ENCODE measurements at places on chromosomes 6 and 20. TPM values are rescaled to one million over a fixed set of nuclear protein-coding genes. Genes with fewer than 3 reads are reported as not detected.

DNA sequence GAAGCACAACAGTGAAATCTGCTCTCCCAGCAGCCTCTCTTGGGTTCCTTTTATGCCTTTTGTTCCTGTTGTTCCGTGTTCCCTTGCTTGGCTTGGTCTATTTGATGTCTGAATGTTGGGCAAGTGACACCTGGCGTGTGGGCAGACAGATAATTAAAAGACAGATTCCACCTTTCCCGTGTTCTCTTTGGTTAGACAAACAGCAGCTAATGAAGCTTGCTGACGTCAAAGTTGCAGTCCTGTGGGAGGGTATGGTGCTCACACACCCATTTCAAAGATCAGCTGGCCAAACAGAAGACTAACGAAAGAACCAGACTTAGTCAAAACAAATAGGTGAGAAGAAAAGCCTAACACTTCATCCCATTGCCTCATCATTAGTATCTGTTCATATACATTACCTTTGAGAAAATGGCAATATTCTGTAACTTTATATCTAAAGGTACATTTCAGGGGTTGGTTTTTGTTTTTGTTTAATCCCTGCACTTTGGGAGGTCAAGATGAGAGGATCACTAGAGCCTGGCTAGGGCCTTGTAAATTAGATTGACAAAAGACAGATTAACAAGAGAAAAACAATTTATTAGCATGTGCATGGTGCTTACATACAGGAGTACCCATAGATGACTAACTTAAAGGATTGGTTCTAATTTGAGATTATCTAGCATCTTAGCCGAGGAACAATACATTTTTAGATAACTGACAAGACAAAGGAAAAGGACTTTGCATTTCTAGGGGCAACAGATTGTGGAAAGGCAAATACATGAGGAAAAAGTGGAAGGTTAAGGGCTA is 48.9 kb upstream of the TNFRSF21 start:
- no peak for DNase-seq

DNA sequence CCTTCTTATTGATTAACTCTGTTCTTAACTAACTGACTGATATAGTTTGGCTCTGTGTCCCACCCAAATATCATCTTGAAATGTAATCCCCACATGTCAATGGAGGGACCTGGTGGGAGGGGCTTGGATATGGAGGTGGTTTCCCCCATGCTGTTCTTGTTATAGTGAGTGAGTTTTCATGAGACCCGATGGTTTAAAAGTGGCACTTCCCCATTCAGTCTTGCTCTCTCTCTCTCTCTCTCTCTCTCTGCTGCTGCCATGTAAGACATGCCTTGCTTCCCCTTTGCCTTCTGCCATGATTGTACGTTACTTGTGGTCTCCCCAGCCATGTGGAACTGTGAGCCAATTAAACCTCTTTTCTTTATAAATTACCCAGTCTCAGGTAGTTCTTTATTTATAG is 81.8 kb upstream of the SPACA1 start:
- DNase-seq, result no peak

GRCh38 chr6:27558028-27558724 is 85.3 kb upstream of the ZNF184 start:
- no peak for DNase-seq

DNA sequence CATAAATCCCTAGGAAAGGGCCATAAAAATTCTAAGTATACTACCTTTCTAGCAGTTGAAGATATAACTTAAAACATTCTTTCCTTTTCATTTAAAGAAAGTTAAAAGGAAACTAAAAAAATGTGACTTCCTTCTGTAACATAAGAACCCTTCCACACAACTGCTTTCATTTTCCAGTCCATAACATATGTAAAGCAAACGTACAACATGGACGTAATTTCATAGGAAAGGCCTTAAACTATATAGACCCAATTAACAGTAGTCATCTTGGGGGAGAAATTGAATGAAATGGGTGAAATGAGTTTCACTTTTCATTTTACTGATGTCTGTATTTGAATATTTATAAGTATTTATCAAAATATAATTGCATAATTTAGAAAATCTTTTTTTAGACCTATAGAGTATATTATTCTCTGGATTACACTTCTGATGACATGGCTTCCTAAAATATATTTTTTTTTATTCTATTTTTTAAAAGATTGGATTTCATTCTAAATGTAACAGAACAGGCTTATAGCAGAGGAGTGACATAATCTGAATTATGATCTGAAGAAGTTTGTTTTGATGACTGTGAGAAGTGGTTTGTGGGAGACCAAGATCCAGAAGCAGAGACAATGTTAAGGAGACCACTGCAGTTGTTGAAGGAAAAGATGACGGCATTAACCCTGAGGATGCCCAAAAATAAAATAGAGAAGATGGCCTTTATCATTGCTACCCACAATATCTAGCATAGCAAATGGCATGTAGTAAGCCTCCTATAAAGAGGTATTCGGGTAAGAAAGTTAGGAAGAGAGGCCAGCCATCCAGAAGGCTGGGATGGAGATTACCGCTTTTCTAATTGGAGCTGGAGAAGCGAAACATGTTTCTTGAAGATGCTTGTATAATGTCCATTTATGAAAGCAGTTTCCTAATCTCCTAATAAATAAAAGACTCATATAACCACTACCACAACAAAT is 260.4 kb downstream of the PTPRK start:
- no peak for DNase-seq

DNA sequence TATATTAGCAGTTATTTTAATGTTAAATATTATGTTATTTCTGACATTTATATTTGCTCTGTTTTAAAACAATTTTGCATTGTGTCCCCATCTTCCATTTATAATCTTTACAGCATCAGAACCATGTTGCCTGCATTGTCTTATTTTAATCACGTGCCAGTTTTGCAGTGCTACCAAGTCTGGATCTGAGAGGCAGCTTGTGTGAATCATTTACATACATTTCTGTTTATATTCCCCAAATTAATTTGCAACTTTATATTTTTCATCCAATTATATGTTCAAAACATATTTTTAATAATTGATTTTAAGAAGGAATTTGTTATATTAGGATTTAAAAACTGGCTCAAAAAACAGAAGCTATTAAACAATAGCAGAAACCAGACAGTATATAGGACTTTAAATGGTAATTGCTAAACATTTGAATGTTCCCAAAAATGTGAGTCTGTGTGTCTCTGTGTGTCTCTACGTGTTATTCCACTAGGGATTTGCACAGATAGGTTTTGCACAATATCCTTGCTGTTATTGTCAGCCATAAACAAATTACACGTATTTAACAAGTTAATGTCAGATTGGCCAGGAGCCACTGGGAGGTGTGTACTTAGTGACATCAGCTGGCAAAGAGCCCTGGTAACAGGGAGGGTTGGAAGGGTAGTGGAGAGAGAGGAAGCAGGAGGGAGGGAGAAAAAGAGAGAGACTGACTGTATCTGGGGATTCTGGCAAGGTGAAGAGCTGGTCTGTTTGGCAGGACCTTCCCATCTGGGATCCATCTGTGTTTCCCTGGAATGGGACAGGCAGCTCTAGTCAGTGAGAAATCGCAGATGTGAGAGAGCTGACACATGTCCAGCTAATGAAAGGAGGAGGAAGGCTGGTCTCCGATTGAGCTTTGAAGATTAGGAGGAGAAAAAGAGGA is 72.1 kb downstream of the CBFA2T2 start:
- peak; percentile 98 for DNase-seq

DNA sequence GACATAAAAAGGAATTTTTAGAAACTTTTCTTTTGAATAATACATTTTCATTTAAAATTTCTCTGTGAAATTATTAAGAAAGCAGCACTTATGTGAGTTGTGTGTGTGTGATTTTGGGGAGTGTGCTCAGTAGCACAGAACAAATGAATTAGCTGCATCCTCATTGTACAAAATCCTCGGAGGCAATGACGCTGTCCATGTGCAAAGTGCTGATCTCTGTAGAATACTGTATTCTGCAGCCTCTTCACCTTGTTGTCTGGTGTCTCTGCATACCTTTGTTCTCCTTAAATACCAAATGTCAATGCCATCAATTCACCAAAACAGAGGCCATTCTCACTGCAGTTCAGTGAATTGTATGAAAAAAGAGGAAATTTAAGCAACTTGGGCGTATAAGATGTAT is 838.4 kb downstream of the QKI start:
- peak; percentile 6 for DNase-seq

DNA sequence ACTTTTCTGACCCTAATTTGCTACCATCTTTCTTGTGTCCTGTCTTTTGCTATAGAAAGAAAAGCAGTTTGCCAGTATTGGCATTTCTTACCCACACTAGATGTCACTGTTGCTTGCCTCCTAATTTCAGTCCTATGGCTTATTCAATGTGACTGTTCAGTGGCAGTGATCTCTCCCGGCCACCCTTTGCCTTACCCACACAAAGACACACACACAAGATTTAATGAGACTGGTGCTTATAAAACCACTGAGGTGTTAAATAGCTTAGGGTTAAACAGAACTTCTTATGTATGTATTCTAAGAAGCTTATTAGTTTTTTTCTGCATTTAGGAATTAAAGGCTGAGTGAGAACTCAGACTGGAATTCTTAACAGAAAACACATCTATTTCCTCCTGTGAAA is 233.6 kb upstream of the ASCC3 start:
- DNase-seq, result peak; percentile 54

- no peak for DNase-seq
Measured at GRCh38 chr20:23003881-23004460, 31.1 kb upstream of the SSTR4 start.

GRCh38 chr6:133136177-133136880 is 104.8 kb upstream of the EYA4 start:
- no peak for DNase-seq

DNA sequence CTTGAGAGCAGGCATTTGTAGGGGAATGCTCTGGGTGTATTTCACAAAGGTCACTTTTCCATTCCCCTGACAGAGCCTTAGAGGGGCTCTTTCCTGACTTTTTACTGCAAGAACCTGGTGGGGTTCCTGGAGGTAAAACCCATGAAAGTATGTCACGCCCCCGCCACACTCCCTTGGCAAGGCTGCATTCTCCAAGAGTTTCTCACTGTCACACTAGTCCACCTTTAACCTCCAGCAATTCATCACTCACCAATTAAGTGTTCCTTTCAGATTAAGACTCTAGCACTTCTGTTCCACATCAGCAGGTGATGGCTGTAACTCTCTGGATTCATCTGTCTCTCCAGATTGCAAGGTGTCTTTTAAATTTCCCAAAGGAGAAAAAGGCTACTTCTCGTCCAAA is 32.7 kb upstream of the NKX2-4 start:
- no peak for DNase-seq

KHDRBS2 gene
- total RNA-seq, result 2.4 TPM

CPNE5 gene
- 16.9 TPM for total RNA-seq

SLC13A3 gene
- total RNA-seq, result 12.3 TPM

GGT7 gene
- 10.4 TPM for total RNA-seq

VGLL2 gene
- total RNA-seq, result not detected

EYS gene
- 17.3 TPM for total RNA-seq

TAAR6 gene
- total RNA-seq, result not detected

MAS1 gene
- total RNA-seq, result 1.7 TPM

AHCY gene
- total RNA-seq, result 39.2 TPM
